ENCODE measurements at places on chromosomes 4 and X.

DNA sequence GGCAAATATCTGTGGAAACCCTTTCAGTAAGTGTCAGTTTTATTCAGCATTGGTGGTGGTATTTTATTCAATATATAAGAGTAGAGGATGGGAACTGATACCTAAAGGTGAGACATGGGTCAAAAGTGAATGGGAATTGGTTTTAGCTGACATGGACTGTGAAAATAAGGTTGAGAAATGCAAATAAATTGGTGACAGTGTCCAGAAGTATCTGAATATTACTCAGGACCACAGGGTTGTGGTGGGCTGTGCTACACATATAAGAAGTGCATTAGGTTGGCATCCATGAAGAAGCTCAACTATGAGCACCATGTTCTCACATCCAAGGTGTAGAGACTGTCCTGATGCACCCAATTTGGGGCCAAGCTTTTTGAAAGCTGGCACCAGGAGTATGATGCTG lies 45.0 kb downstream of the ETDC start:
- no peak for DNase-seq

DNA sequence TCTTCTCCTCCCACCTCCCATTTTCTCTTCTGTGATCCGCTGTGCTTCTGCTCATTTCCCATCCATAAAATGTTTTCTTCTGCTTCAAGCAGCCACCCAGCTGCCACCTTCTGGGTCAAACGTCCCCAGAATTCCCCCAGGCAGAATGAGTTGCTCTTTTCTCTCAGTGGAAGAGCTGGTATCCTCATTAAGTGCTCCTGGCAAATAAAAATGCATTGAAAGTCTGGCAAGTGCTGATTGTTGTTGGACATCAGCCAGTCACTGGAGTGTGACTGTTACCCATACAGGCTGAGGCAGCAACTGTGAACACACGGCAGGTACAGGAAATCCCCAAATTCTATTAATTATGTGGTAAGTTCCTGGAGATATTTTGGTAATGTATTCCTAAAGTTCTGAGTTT lies 52.6 kb downstream of the LIMCH1 start:
- no peak for DNase-seq

DNA sequence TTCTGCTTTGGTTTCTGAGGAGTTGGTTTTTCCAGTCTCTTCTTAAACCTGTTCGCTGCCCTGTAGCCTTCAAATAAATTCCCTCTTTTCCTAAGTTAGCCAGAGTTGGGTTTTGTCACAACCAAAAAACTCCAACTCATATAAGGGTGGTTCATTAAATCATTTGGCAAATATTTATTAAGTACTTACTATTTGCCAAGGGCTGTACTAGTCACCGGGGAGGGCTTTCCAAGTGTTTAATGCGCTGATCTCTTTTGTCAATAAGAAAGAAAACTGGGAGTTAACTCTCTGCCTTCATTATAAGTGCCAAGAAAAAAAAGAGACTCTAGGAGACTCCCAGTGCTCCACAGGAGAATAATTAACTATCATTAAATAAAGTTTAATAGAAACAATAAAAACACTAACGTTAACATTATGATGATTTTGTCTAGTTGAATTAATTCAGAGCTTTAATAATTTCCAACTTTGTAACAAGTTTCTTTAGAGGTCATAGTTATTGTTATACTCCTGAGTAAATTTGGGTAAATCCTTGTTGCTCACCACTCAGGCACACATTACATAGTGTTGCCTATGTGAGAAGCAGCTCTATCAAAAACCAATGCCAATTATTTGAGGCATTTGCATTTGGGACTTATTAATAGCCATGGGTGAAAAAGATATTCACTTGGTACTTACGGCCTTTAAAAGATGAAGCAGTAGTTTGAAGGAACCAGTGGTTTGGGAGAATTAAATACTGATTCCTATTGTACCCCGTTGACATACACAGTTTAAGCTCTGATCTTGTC lies 122.5 kb upstream of the TEX13D start:
- no peak for DNase-seq

DNA sequence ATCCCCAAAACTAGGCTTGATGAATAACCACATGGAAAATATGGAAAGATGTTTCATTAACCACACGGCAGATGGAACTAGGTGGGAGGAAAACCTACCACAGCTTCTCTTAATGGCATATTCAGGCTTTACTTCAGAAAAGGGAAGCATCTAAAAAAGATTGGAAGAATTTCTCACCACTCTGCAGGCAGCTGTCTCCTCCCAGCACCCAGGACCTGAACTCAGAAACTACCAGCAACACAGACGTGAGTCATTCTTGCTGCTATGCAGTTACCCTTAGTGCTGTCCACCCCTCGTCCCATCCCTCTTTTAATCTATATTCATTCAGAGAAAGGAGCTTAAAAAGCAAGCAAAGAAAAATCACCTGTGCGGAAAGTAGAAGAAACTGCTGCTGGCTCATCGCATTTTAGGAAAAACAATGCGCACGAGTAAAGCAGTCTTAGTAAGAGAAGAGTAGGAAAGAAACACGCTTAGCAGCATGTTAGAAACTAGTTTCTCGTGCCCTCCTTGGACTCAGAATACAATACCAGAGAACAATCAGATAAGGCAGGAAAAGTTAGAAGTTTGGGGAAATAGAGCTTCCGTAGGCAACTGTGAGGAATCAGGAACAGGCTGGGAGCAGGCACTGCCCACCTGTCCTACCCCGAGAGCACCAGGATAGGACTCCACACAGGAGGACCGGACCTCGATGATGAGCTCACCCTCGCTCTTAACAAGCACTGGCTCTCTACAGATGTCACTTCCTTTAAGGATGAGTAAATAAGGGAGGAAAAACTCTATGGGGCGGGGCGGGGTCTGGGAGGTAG lies 48.1 kb upstream of the ENPP6 start:
- no peak for DNase-seq

DNA sequence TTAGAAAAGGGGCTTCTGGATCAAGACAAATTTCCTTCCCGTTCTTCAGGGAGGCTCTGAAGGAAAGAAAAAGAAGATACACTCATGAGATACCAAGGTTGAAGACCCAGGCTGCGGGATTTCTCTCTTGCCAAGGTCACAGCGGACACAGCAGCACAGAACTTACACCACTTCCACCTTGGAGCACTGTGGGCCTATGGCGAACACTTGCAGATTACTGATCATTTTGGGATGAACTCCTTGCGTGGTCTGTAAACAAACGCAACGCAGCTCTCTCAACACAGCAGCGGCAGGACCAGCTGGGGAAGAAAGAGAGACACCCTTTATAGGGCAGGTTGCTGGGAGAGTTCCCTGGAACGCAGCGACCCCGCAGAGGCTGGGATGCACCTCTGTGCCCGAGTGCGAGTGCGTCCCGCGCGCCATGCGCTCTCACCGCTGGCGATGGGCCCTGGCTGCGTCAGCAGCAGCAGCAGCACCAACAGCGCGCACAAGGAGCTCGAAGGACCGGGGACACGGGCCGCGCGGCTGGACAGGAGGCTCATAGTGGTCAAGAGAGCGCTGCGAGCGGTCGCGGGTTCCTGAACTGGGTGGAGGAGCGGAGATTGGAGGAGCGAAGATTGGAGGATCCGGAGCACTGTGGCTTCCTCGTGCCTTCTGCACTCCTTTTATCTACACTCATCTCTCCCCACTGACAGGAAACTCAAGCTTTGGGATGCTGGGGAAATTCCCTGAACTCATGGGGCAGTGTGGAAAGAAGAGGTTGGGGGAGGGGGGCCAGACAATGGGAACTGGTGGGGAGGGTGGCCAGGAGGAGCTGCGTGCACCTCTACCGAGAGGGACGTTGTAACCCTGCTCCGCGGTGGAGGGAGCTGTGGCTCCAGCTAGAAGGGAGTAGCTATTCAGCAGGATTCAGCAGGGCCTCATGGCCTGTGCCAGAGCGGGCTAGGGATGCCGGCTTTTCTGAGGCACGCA lies at the start of gene CXCL5:
CXCL5 (minus strand) TSS at position 638 of the 972 bp plus-strand sequence; CDS start at position 542, 96 bp downstream.
- peak; percentile 71 for DNase-seq

DNA sequence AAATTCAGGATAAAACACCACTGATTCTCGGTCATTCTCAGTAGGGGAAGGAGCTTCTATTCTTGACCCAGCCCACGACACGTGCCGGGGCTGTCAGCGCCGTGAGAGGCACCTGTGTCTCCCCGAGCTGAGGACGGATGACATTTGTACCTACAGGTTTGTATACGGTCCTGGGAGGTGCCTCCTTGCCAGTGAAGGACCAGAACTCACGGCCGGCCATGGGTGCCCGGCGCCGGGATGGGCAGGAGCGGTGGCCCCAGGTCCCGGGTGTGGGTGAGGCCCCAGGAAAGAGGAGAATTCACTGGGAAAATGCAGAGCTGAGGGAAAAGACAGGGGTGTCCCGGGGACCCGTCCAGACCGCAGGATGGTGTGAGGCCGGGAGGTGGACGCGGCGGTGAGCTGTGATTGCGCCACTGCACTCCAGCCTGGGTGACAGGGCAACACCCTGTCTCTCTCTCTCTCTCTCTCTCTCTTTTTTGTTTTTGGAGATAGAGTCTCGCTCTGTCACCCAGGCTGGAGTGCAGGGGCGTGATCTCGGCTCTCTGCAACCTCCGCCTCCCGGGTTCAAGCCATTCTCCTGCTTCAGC lies 48.9 kb upstream of the PPP2R3B start:
- no peak for DNase-seq

GRCh38 chr4:89753601-89754066 lies 83.3 kb downstream of the SNCA start:
- no peak for DNase-seq

GRCh38 chrX:126825566-126826193 lies 6.2 kb downstream of the PRR32 start:
- DNase-seq = no peak

GRCh38 chrX:142040906-142041305 lies 137.2 kb downstream of the MAGEC1 start:
- no peak for DNase-seq

DNA sequence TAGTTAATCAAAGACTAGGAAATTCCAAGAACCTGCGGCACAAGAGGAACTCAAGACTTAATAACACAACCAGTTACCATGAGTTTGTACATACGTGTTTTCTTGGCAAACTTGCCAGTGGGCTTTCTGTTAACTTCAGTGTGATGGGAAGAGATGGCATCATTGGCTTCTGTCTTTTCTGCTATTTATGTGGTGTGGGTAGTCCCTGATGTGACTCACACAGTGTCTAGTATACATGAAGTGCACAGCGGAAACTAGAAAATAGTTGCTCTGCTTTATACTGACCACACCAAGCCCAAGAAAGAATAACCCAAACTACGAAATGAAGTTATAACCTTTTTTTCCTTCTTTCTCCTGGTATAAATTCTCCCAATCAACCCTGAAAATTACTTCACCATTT lies 24.5 kb downstream of the DAPP1 start:
- DNase-seq = no peak

DNA sequence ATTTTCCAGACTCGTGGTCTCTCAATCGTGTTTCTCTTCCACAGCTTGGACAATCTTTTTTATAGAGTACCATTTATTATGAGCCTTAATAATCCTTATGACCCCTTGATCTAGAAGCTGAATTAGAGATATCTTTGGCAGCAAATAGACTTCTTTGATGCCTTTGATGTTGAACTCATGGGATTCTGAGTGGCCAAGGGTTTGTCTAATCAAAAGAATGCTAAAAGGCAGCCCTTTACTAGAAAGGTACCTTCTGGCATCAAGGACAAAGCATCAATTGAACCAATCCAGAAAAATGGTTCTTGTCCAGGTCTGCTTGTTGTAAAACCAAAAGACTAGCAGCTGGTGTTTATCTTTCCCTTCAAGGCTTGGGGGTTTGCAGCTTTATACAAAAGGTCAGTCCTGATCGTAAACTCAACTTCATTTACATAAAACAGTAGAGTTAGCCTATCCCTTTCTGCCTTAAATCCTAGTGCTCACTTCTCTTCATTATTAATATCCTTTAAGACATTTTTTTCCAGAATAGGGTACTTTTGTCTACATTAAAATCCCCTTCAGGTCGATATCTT lies 411.3 kb downstream of the FAT4 start:
- DNase-seq = no peak

GRCh38 chr4:8915201-8916200 lies 43.9 kb upstream of the HMX1 start:
- DNase-seq = peak; percentile 62

DNA sequence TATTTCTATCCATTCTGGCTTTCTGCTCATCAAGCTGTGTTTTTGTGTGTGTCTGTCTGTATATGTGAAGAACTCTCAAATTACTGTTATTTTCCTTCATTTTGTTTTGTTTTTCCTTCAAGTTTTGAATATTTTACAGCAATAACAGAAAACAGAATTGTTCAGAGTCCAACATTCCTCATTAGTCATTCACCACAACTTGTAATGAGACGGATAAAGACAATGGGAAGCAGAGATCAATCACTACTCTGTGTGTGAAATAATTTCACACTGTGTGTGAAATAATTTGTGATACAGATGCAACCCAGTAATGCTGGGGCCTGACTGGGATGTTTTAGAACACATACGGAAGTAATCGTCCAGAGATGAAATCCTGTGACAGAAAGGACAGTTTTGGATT lies 55.2 kb downstream of the HPGD start:
- DNase-seq = no peak

DNA sequence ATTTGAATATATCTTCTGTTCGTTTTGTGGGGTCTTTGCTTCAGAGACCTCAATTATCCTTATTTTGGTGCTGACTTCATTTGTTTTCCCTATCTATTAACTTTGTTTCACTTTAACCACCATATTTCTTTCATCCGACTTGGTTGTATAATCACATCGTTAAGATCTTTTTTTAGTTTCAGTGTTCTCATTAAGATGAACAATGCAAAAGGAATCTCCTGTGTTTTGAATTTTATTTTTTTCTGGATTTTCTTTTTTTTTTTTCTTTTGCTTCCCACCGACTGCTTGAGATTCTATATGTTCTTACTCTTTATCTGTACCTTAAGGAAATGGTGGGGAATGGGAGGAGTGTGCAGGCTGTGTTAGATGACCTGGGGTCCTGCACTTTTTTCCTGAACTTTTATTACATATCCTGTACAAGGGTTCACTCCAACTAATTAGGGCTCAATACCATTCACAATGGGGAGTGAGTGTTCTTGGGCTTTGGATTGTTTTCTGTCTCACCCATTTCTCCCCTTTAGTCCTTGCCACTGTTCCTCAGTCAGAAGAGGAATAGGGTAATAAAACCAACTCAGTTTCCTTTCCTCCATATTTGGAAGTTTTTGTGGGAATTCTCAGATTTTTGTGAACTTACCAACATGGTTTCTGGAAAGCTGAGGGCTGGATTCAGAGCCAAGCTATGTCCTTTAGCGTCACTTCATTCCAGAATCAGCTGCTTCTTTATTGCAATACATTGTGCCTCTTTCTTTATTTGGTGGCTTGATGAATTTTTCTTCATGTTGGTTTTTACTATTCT lies 43.2 kb upstream of the BMPR1B start:
- no peak for DNase-seq

DNA sequence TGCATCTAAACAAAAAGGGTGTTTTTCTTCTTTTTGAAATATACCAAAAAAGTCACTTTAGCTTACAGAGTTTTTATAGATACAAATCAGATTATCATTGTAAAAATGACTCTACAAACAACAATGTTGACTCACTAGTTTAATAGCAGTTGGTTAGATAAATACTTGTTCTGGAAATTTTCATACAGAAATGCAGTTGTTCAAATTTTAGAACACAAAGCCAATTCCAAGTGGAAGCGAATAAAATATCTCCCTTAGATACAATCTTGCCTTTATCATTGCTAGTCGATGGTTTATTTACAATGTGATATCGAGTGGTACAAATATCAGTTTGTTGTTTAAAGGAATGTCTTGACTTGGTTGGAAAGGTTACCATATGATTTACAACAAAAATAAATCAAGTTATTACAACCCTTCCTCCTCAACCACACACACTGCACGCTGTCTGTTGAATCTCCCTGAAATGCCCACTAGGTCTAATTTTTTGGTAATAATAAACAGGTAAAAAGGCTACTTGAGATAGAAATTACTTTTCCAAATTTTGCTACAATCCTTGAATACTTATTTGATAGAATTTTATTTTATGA lies 114.8 kb downstream of the CDS1 start:
- no peak for DNase-seq

GRCh38 chr4:1720163-1720983 lies 750 bp downstream of the TMEM129 start:
- DNase-seq = peak; percentile 53

All from kidney (tissue), 22 donors.